ENCODE measurements at places on chromosomes 13 and 19. TPM values are rescaled to one million over a fixed set of nuclear protein-coding genes. Genes with fewer than 3 reads are reported as not detected.

Gene ZNF829
- 3.8 TPM for total RNA-seq

Gene CRLF1
- not detected for total RNA-seq

Gene ZNF699
- total RNA-seq, result 24.9 TPM

Gene EFNA2
- total RNA-seq, result not detected

Gene KLK3
- not detected for total RNA-seq

Gene WDR87
- total RNA-seq, result not detected

Gene MRPL54
- total RNA-seq, result 15.3 TPM

Gene C5AR1
- total RNA-seq, result under 0.01 TPM

Gene FCHO1
- total RNA-seq, result 0.68 TPM

Measured in nasal cavity respiratory epithelium epithelial cell of viscerocranial mucosa (primary cell).